Breast epithelium (tissue), 4 donors: ENCODE measurements at places on chromosomes 7 and 10. TPM values are rescaled to one million over a fixed set of nuclear protein-coding genes. Genes with fewer than 3 reads are reported as not detected.
A peak's percentile ranks its signal among the peaks of the same experiment; 100 is the strongest.

- H3K27me3 ChIP-seq: no peaks in the 10 kb centered on the region
- no peak overlapping the region for H3K27ac ChIP-seq
- H3K4me3 ChIP-seq: no peak overlapping the region
Measured at GRCh38 chr7:126657599-126658358, 595.0 kb downstream of the GRM8 start.

DNA sequence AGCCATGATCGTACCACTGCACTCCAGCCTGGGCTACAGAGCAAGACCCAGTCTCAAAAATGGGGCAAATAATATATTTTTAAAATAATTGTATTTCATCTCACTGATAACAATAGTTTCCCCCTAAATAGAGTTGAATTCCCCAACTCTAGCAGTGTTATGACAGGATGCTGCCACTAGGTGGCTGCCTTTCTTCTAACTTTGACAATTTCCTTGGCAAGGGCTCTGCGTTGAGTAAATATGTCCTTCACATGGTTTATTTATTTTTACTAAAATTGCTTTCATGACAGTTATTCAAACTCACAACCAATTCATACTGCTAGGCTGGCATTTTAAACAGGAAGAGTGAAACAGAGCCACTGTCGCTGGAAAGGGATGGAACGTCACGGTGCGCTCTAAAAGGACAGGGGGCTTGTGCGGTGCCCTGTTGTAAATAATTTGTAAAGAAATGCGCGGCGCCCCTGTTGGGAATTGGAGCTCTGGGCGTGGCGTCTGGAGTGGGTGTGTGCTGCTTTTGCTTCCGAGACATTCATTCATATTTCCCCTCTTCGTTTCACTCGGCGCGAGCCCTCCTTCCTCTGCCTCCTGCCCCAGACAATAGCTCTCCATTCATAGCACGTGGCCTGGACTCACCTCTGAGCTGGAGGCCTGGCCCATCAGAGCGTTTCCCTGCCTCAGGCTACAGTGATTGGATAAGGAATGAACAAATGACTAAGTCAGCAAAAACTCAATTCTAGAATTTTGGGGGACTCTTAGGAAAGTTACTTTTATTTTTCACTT, 20.5 kb upstream of the PITRM1 start:
- no peak for DNase-seq
- no peaks in the 10 kb centered on the region for H3K4me1 ChIP-seq
- H3K4me3 ChIP-seq: peak overlapping the region; percentile 3
- no peaks in the 10 kb centered on the region for H3K36me3 ChIP-seq
- H3K27ac ChIP-seq: no peak overlapping the region
- no peaks in the 10 kb centered on the region for H3K27me3 ChIP-seq

DNA sequence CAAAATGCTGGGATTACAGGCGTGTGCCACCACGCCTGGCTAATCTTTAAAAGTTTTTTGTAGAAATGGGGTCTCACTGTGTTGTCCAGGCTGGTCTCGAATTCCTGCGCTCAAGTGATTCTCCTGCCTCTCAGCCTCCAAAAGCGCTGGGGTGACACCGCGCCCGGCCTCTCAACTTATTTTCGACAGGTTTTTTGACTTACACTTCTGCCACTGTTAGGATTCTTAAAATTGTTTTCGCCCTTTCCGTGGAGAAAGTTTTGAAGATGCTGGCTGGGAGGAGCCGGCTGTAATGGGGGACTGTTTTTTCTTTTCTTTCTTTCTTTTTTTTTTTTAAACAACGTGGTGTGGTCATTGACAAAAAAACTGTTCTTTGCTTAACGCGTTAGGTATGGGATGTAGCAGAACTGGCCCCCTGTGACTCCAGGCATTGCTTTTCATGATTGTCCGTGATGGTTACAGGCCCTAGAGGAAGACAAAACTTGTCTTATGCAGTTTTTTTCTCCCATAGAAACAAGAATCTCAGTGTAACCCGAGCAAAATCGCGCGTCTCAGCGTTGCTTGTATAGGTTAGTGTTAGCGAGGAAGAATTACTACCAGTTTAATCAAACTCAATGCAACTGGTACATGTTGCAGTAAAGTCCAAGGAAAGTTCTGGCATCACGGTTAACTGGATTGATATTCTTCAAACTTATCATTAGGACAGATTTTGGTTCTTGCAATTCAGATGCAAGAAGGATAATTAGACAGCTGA, 72.2 kb downstream of the DAGLB start:
- no peaks in the 10 kb centered on the region for H3K27me3 ChIP-seq
- no peak for DNase-seq
- H3K4me1 ChIP-seq: no peaks in the 10 kb centered on the region

DNA sequence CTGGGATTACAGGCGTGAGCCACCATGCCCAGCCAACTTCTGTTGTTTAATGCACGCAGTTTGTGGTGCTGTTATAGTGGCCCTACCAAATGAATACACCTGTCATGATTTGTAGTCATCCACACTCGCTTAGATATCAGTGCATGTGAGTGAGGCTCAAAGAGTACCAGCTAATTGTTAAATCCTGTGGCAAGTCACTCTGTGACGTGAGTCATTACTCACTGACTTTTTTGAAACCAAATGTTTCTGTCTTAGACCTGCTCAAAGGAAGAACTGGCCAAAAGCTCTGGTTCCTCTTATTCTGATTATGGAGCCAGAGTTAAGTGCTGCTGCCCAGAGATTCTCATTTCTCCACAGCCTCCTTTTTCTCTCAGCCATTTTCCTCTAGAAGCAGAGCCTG, 109.4 kb downstream of the PRKAG2 start:
- no peak overlapping the region for H3K27ac ChIP-seq
- no peaks in the 10 kb centered on the region for H3K27me3 ChIP-seq
- no peak for DNase-seq
- H3K4me3 ChIP-seq: no peak overlapping the region

- DNase-seq: no peak
- no peak overlapping the region for H3K4me3 ChIP-seq
- no peaks in the 10 kb centered on the region for H3K36me3 ChIP-seq
- H3K4me1 ChIP-seq: peaks cover 1% of the 10 kb centered on the region
- no peaks in the 10 kb centered on the region for H3K27me3 ChIP-seq
Measured at GRCh38 chr10:98299341-98299740, 31.3 kb upstream of the LOXL4 start.

GRCh38 chr7:55618913-55619312, 46.6 kb upstream of the VOPP1 start:
- no peaks in the 10 kb centered on the region for H3K4me1 ChIP-seq
- H3K36me3 ChIP-seq: no peaks in the 10 kb centered on the region
- H3K27me3 ChIP-seq: no peaks in the 10 kb centered on the region

DNA sequence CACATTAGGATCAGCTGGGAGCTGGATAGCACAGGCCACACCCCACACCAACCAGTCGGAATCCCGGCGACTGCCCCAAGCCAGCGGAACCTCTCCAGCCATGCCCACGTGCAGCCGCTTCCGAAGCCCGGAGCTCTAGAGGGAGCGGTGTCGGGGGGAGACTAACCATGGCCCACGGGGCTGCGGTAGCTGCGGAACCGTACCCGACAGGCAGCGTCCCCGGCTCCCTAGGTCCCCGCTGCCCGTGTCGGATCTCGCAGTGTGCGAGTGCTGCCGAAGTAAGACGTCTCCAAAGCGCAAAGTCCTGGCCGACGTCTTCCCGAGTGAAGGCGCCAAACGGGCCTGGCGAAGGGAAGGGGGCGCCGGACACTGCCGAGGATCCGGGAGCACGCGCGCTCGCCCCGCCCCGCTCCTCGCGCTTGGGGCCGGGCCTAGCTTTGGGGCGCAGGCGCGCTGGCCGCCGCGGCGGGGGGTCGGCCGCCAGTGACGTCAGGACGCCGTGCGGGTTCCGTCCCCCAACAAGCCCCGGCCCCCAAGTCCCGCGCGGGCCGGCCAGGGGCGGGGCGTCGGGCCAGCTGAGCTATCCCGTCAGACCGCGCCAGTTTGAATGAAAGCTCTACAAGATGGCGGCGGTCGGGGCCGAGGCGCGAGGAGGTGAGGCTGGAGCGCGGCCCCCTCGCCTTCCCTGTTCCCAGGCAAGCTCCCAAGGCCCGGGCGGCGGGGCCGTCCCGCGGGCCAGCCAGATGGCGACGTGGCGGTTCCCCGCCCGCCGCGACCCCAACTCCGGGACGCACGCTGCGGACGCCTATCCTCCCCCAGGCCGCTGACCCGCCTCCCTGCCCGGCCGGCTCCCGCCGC, at the start of gene SUV39H2:
Gene SUV39H2 (plus strand): TSS at position 601 of the 858 bp plus-strand sequence. CDS start 23 bp downstream, at position 624.
- no peaks in the 10 kb centered on the region for H3K4me1 ChIP-seq
- peak; percentile 95 for DNase-seq
- H3K36me3 ChIP-seq: no peaks in the 10 kb centered on the region

- H3K36me3 ChIP-seq: no peaks in the 10 kb centered on the region
- H3K27me3 ChIP-seq: no peaks in the 10 kb centered on the region
- no peaks in the 10 kb centered on the region for H3K4me1 ChIP-seq
- no peak overlapping the region for H3K27ac ChIP-seq
Measured at GRCh38 chr10:56782503-56782902, 421.4 kb upstream of the ZWINT start.

DNA sequence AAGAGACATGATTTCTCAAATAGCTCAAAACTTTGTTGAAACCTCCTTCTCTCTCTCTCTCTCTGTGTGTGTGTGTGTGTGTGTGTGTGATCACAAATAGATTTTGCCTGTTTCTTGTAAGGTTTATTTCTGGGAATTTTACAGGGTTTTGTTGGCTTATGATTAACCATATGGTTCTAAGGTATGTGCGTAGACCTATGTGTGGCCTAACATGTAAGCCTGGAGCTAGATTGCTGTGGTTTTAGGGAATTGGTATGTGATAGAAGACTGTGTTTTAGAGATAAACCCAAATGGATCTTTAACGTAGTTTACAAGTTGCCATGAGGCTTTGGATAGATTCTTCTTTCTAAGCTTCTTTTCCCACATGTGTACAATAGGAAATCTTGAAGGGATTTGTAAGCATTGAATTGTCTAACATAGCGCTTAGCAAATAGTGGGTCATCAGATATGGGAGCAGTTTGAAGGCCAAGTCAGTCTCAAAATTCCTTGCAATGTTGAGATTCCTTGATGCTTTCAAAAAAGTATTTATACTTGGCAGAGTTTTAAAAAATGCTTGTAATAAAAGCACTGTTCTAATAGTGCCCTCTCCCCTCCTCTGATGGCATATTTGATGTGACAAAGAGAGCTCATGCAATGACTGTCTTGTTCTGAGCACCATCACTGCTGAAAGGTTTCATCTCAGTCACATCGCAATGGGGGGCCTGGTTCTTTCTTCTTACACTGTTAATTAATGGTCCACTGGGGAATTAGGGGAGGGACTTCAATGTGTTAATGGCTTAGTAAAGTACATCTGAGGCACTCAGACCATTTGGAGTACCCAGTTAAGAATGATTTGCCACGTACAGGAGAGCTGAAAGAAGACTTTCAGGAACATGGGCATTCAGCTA, 118.2 kb downstream of the SNX10 start:
- no peak overlapping the region for H3K4me3 ChIP-seq
- DNase-seq: no peak
- H3K27ac ChIP-seq: no peak overlapping the region
- no peaks in the 10 kb centered on the region for H3K36me3 ChIP-seq

GRCh38 chr7:496528-497295, 22.9 kb downstream of the PDGFA start:
- peak overlapping the region; percentile 60 for H3K27ac ChIP-seq
- no peaks in the 10 kb centered on the region for H3K27me3 ChIP-seq
- peak; percentile 82 for DNase-seq
- no peaks in the 10 kb centered on the region for H3K36me3 ChIP-seq

DNA sequence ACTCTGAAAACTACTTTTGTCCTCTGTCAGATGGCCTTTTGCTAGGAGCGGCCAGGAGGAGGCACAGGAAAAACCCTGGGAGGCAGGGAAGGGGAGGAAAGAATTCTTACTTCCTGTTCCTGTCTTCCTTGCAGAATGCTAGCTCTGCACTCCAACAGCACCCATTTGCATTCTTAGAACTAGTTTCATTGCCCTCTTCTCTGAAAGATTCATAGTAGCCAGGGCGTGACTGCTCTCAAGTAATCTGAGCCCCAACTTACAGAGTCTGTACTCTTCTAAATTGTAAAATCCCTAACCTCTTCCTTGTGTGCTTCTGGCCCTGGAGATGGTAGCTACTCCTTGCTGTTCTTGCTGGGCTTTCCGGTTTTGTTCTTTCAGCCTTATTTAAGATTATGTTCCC, 75.3 kb upstream of the STEAP1 start:
- H3K4me3 ChIP-seq: no peak overlapping the region
- no peak overlapping the region for H3K27ac ChIP-seq
- H3K27me3 ChIP-seq: no peaks in the 10 kb centered on the region
- no peaks in the 10 kb centered on the region for H3K4me1 ChIP-seq
- no peak for DNase-seq

GRCh38 chr10:2908851-2909630, 158.3 kb upstream of the PFKP start:
- H3K36me3 ChIP-seq: no peaks in the 10 kb centered on the region
- H3K27ac ChIP-seq: no peak overlapping the region
- no peak for DNase-seq
- H3K27me3 ChIP-seq: no peaks in the 10 kb centered on the region

DNA sequence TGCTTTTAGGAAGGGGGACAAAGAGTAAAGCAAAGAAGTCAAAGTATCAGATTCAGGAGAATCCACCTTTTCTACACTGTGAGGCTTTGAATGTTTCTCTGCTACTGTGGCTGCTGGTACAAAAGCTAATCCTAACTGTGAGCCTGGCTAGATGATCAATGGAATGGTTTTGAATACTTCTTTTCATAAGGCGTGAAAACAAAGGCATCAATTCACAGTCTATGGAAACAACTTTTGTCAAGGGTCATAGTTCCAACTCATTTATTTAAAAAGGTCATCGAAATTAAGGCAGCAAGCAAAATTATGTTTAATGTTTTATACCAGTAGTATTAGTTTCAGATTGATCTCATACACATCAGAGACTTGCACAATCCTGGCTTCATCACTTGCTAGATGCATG, 118.1 kb downstream of the CTTNBP2 start:
- H3K27ac ChIP-seq: no peak overlapping the region
- H3K4me3 ChIP-seq: no peak overlapping the region
- no peaks in the 10 kb centered on the region for H3K4me1 ChIP-seq
- no peak for DNase-seq
- no peaks in the 10 kb centered on the region for H3K27me3 ChIP-seq

- H3K27me3 ChIP-seq: no peaks in the 10 kb centered on the region
- H3K4me1 ChIP-seq: no peaks in the 10 kb centered on the region
- DNase-seq: no peak
- no peaks in the 10 kb centered on the region for H3K36me3 ChIP-seq
Measured at GRCh38 chr10:44067432-44067831, 317.5 kb downstream of the CXCL12 start.

DNA sequence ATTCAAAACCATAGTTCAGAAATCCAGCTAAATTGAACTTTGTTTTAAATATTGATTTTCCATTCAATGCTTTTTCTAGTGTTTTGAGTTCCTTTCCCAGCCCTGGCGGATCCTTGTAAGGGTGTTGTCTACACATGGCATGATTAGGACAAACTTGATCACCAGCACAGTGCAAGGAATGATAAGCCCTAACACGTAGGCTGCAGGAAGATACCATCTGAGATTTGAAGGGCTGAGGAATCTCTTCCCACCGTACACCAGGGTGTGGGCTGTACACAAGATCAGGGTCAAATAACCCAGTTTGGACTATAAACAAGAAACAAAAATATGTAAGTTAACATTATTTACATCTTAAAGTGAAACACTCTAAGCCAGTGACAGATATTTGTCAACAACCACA, 27.4 kb downstream of the STEAP4 start:
- DNase-seq: no peak
- no peaks in the 10 kb centered on the region for H3K4me1 ChIP-seq
- H3K27me3 ChIP-seq: no peaks in the 10 kb centered on the region
- H3K4me3 ChIP-seq: no peak overlapping the region

The ZNF138 gene
- total RNA-seq: 31.1 TPM

The CDC14C gene
- total RNA-seq: not detected
